ENCODE measurements at places on chromosomes 5 and 9. TPM values are rescaled to one million over a fixed set of nuclear protein-coding genes. Genes with fewer than 3 reads are reported as not detected.

C5orf22 gene
- 23.8 TPM for polyA plus RNA-seq

FRRS1L gene
- 4.0 TPM for polyA plus RNA-seq

IRX1 gene
- 28.6 TPM for polyA plus RNA-seq

TMEM215 gene
- 0.34 TPM for polyA plus RNA-seq

CCDC192 gene
- polyA plus RNA-seq, result 0.73 TPM

CCL27 gene
- polyA plus RNA-seq, result 0.59 TPM
